ENCODE measurements at places on chromosomes 13 and 19.

DNA sequence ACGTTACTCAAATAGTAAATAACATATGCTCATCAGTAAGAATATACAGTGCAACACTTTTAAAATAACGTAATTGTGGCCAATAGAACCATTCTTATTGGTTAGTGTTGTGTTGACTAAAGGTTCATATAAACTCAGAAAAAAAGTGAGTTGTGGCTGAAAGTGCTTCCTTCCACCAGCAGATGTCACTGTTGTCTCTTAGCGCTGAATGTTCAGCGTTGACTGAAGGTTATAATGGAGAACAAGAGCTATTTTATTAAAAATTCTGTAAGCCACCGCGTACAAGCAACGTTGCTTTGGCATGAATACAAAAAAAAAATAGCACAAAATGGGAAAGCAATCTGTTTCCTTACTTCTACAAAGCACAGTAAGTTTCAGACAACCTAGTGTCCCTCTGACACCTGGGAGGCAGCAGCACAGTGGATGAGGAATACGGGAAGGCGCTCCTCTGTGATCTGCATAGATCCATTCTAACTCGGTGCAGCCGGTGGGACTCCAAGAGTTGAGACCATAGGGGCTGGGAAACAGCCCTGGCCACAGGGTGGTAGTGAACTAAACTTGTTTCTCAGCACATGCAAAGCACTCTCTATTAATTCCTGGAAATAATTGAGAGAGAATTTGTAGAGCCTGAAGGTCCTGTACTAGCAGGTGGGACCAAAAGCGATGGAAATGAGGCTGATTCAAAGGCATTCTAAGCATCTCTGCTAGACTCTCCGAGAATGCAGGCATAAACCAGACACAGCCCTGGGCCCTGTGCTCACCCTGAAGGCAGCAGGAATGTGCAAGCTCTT is 23.9 kb upstream of the OXGR1 start:
- DNase-seq: no peak

DNA sequence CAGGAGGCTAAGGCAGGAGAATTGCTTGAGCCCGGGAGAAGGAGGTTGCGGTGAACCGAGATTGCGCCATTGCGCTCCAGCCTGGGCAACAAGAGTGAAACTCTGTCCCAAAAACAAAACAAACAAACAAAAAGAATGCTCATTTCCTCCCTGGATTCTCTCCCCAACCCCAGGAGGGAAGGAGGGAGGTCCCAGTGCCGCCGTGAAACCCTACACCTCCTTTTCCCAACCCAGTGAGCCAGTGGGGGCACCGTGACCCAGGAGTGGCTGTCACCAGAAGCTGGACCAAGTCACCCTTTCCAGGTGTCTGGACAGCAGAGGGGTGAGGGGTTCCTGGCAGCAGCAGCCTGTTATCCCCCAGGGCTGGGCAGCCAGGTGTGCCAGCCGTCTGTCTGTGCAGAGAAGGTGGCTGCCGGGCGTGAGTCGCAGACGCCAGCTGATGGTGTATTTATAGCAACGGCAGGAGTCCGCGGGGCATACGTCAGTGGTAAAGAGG is 23.5 kb downstream of the NFIC start:
- DNase-seq: no peak

DNA sequence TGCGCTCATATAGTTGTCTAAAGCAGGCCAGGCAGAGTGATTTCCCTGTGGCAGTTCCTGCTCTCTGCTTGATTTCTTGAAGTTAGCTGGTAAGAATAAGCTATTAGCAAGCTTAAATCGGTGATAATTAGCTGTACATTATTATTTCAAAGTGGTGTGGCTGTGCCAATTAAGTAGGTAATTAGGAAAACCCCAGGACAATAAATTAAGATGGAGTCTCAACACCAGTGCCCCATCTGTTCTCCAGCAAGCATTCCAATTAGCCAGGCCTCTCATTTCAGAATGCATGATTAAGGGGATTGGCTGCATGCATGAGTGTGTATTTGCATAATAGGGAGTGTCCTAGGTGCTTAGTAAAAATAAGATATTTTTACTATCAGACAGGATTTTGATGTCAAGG is 342.3 kb downstream of the GPC5 start:
- DNase-seq: no peak

DNA sequence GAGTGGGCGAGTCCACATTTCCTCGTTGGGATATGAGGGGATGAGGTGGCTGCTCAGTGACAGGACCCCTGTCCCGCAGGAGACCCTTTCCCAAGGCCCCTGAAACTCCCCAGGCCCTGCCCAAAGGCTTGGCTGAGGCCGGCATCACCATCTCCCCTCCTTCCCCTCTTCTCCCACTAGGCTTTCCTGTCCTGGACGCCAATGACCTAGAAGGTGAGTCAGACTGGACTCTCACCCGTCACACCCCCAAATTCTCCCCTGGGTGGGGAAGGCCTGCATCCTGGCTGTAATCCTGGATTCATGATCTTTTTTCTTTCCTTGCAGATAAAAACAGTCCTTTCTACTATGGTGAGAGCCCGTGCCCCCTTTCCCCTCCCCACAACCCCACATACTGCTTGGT is 5.3 kb downstream of the FXYD3 start:
- no peak for DNase-seq

DNA sequence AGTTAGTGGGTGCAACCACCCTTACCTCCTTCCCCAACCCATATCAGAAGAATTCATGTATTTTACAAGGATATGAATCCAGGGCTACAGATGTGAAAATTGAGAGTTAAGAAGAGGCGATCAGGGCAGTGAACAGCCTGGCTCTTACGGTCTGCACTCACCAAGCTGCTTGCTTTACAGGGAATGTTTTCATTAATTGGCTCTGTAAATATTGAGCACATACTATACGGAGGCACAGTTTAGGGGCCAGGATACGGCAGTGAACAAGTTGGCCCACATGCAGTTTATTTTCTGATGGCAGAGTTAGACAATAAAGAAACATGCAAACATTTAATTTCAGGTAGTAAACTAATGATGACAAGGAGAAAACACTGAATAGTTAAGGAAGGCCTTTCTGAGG is 6.4 kb downstream of the POLR1D start:
- no peak for DNase-seq

DNA sequence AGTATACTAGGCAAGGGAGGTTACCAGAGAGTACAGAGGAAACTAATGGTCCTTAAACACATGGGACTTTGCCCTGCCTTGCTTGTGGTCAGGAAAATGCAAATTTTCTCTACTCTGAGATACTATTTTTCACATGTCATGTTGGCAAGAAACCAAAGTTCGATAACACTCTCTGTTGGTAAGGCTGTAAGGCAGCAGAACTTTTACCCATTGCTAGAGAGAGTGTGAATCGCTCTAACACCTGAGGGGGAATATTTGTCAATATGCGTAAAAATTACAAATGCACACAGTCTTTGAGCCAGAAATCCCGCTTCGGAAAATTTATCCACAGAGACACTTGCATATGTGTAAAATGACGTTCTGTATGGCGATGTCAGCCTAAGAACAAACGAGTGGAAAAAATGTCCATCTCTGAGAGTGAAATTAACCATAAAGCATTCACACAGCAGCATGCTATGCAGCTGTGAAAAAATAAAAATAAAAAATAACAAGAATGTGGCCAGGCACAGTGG is 9.5 kb upstream of the RFX1 start:
- peak; percentile 73 for DNase-seq

GRCh38 chr13:77034881-77035280 is 7.9 kb upstream of the FBXL3 start:
- DNase-seq: no peak

- no peak for DNase-seq
Measured at GRCh38 chr19:41705393-41706174, 2.8 kb upstream of the CEACAM5 start.

GRCh38 chr19:10712045-10712444 is 5.8 kb upstream of the DNM2 start:
- DNase-seq: no peak

DNA sequence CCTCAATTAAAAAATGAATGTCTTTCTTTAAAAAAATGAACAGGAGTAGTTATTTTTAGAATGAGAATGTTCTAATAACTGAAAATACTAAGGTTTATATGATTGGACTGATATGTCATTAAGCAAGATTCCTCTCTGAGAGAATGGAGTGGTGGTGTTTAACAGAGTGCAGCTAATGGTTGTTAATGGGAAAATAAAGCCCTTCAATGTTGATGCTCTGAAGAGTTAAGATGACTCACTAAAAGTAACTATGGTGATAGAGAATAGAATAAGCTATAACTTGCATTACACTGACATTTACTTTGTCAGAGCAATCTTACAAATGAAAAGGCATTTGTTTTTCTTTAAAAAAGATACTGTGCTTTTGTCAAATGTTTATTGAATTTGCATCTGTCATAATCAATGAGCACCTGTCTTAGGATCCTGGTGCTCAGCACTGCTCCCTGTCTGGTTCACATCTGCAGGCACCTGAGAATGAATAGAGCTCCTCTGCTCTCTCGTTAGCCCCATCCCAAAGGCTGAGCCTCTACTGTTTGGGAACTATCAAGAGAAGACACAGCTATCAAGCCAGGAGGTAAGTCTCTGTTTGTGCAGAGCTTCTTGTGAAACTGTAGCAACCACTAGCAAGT is 15.1 kb downstream of the PABPC3 start:
- DNase-seq: no peak

DNA sequence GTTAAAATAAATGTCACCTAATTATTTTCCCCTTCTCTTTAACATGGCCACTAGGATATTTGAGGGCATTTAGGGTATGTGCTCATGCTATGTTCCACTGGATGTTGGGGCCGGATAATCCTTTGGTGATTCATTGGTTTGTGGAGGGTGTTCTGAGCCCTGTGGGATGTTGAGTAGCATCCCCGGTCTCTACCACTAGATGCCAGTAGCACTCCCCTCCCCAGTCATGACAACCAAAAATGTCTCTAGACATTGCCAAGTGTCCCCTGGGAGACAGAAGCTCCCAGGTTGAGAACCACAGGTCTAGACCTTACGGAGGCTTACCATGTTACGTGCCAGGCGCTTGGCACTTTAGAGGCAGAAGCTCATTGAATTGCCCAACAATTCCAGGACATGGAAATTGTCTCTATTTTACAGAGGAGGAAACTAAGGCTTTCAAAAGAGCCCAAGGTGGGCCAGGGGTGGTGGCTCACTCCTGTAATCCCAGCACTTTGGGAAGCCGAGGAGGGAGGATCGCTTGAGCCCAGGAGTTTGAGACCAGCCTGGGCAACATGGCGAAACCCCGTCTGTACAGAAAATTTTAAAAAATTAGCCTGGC is 14.1 kb downstream of the SHANK1 start:
- DNase-seq: no peak

DNA sequence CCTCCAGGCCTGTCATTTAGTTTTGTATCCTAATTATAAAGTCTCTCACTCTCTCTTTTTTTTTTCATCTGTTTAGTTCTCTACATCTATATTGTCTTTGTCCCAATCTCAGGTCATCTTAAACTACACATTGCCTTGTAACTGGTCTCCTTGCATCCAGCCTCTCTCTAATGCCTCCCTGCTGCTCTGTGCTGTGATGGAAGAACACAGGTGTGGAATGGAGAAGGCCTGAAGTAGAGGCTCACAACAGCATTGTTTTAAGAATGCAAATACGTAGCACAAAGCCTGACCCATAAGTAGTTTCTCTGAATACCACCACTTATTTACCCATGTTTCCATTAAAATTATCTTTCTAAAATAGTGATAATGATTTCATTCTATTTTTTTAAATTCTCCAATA is 108.8 kb upstream of the FRY start:
- DNase-seq: no peak

DNA sequence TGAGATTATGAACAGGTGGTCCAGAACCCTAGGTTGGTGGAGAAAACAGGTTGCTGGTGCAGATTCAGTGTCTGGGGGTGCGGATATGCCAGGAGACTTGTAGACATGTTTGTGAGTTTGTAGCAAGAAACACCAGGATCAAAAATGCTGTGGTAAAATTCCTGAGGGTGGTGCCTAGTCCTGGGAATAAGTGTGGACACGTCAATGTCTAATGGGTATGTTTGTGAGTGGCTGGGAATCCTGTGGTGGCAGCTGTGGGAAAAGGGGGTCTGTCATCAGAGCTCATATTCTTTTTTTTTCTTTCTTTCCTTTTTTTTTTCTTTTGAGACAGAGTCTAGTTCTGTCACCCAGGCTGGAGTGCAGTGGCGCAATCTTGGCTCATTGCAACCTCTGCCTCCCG is 7.2 kb downstream of the ZNF708 start:
- DNase-seq: no peak

DNA sequence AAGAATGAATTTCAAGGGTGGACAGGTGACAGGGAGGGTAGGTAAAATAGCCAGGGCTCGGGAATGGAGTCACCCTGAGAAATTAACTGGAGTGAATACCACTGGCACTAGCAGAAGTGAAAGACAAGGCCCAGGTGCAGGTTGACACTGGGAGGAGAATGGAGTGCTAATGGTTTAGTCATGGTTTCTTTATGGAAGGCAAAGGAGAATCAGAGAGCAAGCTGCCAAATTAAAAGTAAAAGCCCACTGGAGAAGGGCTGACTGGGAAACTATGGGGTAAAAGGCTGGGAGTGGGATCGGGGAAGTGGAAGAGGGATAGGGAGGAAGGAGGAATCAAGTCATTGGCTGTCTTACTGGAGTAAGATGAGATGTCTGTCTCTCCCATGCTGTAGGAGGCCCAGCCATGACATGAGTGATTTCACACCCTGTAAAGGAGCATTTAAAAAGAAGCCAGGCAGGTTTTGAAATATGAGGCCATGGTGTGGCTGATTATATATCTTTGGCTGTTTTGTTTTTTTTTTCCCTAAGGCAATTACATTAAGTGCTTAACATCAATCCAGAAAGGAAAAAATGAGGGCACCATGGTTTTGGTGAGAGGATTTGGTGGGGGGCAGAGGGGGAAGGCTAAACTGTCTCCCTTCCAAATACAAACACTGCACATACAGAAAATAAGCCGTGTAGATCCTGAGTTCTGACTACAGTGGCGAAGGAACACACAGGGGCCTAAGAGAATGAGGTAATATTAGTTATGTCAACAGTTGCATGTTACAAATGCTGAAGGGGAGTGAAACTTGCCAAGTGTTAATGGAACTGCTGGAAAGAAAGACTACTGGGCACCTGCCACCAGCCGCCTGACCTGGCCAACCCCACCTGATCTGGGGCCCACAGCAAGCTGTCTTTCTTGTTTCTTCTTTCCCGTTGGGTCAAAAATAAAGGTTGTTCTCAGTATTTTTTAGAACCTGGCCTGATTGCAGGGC is 183.5 kb upstream of the TSC22D1 start:
- DNase-seq: no peak

DNA sequence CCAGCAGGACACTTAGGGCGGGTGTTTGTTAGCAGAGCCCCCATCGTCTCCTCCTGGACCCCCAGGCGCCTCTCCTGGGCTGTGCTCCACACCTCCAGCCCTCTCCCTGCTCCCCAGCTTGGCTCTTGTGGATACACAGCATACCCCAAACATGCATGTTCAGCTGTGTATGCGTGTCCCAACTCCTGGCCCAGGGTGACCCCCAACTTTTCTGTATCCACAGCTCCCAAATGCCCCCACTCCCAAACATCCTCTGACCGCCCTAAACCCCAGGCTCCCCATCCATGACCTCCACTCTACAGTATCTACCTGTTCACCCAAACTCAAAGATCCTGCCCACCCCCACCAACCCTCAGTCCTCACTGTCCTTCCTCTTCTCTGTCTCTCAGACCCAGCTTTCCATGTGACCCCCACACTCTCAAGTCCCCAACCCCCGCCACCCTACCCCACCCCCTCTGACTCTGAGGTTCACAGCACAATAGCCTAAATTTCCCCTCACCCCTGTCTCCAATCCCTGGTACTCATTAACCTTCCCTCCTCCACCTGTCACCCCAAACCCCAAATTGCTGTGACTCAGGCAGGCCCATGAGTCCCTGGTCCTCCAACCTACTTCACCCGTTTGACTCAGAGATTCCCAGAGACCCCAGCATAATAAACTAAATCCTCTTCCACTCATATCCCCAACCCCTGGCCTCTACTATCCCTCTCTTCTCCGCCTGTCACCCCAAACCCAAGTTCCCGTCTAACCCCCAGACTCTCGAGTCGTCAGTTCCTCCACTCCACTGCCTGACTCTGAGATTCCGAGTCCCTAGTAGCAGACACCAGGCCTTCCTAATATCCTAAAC is 968 bp downstream of the UBE2M start:
- no peak for DNase-seq
